ENCODE measurements at places on chromosomes 16 and 17. TPM values are rescaled to one million over a fixed set of nuclear protein-coding genes. Genes with fewer than 3 reads are reported as not detected.
A peak's percentile ranks its signal among the peaks of the same experiment; 100 is the strongest.

- H3K27me3 ChIP-seq, result no peaks in the 10 kb centered on the region
- H3K4me1 ChIP-seq, result peaks cover 24% of the 10 kb centered on the region
- no peak for DNase-seq
- H3K27ac ChIP-seq, result no peak overlapping the region
These were observed 45.4 kb downstream of the COG7 start for GRCh38 chr16:23407436-23408127.

DNA sequence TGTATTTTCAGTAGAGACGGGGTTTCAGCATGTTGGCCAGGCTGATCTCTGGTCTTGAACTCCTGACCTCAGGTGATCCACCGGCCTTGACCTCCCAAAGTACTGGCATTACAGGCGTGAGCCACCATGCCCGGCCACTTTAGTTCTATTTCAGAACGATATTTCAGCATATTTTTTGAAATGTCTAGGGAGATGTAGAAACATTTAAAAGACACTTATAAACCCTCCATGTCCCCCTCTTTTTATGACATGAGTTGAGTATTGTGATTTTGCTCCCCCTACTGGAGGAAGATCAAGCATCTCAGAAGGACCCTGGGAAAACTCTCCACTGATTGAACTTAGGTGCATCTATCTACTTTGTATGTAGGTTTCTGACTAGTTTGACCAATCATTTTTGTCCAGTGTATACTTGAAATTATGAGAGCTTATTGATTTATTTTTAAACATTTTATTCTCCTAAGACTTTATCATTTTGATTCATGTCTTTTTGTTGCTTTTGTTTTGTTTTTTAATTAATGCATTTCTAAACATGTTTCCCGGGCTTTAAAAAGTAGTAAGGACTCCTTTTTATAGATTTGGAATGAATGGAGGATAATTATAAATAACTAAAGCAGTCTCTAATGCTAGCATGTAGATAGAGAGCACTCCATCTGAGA is 105.1 kb downstream of the CHD9 start:
- no peaks in the 10 kb centered on the region for H3K36me3 ChIP-seq
- peaks cover 8% of the 10 kb centered on the region for H3K4me1 ChIP-seq
- no peak overlapping the region for H3K27ac ChIP-seq
- no peak for DNase-seq
- no peaks in the 10 kb centered on the region for H3K27me3 ChIP-seq
- no peak overlapping the region for H3K4me3 ChIP-seq

DNA sequence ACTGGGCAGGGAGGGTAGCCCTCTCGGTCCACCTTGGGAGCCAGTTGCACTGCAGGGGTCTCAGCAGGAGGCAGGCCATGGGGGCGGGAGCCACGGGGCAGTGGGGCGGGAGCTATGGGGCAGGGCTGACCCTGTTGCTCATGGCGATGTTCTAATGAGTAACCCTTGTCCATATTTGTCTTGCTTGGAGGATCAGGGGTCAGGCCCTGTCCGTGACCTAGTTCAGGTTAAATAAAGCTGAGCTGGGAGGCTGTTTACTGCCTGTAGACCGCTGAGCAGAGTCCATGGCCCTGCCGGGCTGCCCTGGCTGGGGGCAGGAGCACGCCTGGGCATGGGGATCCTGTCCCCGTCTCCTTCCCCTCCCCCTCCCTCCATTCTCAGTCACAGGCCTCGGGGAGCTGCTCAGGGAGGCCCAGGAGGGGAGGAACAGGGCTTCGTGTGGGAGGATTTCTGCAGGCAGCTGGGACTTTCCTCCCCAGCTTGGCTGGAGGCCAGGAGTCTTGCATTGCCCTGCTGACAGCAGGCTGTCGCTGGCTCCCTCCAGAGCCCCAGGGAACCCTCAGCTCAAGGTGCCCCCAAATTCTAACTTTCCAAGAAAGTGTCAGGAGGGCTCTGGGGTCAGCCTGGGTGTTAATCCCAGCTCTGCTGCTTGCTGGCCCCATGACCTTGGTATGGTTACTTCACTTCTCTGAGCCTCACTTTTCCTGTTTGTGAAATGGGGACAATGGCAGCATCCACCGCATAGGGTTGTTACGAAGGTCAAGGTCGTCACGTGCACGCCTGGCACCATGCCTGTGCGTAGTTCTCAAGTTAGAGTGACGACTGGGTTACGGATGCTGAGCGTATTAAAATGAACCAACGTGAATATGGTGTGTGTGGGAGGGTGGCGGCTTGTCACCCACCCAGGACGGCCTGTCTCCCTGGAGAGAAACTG is 6.1 kb upstream of the SERPINF2 start:
- H3K36me3 ChIP-seq, result no peaks in the 10 kb centered on the region
- no peak overlapping the region for H3K4me3 ChIP-seq
- H3K27ac ChIP-seq, result peak overlapping the region; percentile 80

- H3K27ac ChIP-seq, result peak overlapping the region; percentile 71
- peaks cover 6% of the 10 kb centered on the region for H3K36me3 ChIP-seq
- peaks cover 24% of the 10 kb centered on the region for H3K4me1 ChIP-seq
- H3K4me3 ChIP-seq, result no peak overlapping the region
These were observed 126.5 kb downstream of the ABCC6 start for GRCh38 chr16:16096858-16097213.

DNA sequence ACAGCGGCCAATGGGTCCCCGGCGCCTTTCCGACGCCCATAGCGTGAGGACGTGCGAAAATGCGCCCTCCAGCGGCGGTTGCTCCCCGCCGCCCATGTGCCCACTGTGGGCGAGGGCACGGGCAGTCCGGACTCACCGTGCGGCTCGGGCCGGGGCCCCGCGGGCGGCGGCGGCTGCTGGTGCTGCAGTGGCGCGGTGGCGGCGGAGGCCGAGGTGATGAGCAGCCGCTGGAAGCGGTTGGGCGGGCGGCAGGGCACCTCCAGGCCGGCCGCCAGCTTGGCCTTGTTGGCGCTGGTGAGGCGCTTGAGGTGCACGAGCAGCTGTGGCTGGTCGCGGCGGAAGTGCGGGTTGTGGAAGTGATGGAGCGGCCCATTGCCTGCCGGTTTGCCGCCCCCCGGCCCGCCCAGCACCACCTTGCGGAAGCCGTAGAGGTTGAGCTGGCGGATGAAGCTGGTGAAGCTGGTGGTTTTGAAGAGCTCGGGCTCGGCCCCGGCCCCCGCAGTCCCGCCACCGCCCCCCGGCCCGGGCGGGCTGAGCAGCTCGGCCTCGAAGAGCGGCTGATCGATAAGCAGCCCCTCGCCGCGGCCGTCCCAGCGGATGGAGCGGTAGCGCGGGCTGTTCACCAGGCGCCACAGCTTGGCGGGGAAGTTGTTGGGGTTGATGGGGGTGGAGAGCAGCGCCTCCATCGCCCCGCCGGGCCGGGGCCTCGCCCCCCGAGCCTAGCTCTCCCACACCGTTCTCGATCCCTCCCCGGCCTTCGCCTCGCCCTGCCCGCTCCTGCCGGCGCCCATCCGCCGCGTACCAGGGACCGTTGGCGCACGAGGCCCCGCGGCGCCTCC is at the start of gene HSF5:
TSS of gene HSF5 (minus strand) at position 820 of the 839 bp plus-strand sequence. CDS start at position 686, 134 bp downstream.
- H3K4me1 ChIP-seq, result no peaks in the 10 kb centered on the region
- no peaks in the 10 kb centered on the region for H3K27me3 ChIP-seq
- no peak within 1 kb of the TSS for H3K27ac ChIP-seq
- peak within 1 kb of the TSS; percentile 38 for H3K4me3 ChIP-seq
- peaks cover 40% of the 10 kb centered on the region for H3K36me3 ChIP-seq

DNA sequence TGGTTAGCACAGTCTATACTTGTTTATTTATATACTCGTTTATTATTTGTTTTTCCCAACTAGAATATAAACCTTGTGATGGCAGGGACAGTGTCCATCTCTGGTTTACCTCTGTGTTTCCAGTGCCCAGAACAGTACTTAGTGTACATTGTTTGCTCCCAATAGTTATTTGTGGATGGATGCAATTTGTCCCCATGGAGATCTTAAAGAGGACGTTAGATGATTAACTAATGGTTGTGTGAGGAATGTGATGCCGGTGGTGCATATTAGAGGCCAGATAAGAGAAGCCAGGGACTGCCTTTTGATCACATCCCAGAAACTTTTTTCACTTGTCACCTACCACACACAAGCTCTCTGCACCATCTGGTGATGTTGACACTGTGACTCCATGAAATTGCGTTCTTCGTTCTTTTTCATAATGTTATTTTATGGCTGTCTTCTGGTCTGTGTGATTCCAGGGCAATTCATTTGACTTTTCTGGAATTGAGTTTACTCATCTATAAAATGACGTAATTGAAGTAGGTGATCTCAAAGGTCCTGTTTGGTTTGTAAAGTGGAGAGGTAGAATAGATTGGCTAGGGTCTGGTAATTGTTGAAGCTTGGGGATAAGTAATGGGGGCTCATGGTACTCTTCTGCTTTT is 1.2 kb downstream of the COX10 start:
- peaks cover 15% of the 10 kb centered on the region for H3K36me3 ChIP-seq
- no peaks in the 10 kb centered on the region for H3K27me3 ChIP-seq
- H3K4me1 ChIP-seq, result peaks cover 34% of the 10 kb centered on the region
- H3K27ac ChIP-seq, result no peak overlapping the region
- no peak for DNase-seq

Gene RNF222
- 2.5 TPM for total RNA-seq

Gene LAT
- 4.7 TPM for total RNA-seq

All from vagina (tissue), 2 donors.